Thoracic aorta endothelial cell (primary cell): ENCODE measurements at places on chromosomes 3 and 15. TPM values are rescaled to one million over a fixed set of nuclear protein-coding genes. Genes with fewer than 3 reads are reported as not detected.

The FAM162A gene
- 21.0 and 24.6 TPM in 2 replicates for total RNA-seq

The CCDC54 gene
- total RNA-seq, result not detected in 2 replicates

The NR2E3 gene
- total RNA-seq, result 0.22 and 0.27 TPM in 2 replicates

The CPLX3 gene
- total RNA-seq, result not detected in 2 replicates

The TMC3 gene
- total RNA-seq, result not detected in 2 replicates

The TM4SF4 gene
- not detected in 2 replicates for total RNA-seq

The ZIC4 gene
- total RNA-seq, result 0.40 TPM in 1 of 2 replicates, not detected in the other

The VEPH1 gene
- total RNA-seq, result 325 and 390 TPM in 2 replicates

The XRN1 gene
- total RNA-seq, result 68.5 and 77.1 TPM in 2 replicates

The SHC4 gene
- 0.53 and 0.65 TPM in 2 replicates for total RNA-seq

The MYLK gene
- 17.8 and 41.6 TPM in 2 replicates for total RNA-seq

The ARGFX gene
- not detected in 2 replicates for total RNA-seq

The GRIP2 gene
- total RNA-seq, result 0.14 TPM in 1 of 2 replicates, not detected in the other

The GP9 gene
- total RNA-seq, result not detected in 2 replicates

The GXYLT2 gene
- total RNA-seq, result 2.0 and 2.3 TPM in 2 replicates

The TMEM62 gene
- 19.1 and 23.2 TPM in 2 replicates for total RNA-seq

The CAMP gene
- total RNA-seq, result not detected in 2 replicates

The LARP6 gene
- 12.9 and 20.9 TPM in 2 replicates for total RNA-seq

The CYP1A1 gene
- total RNA-seq, result 0.93 and 4.5 TPM in 2 replicates

The CHL1 gene
- not detected in 2 replicates for total RNA-seq

The GOLGA8T gene
- total RNA-seq, result not detected in 2 replicates

The TMOD2 gene
- 6.0 and 9.8 TPM in 2 replicates for total RNA-seq

The CORO2B gene
- total RNA-seq, result 3.7 and 8.0 TPM in 2 replicates

The FBXW12 gene
- not detected in 2 replicates for total RNA-seq

The C2CD4A gene
- 1.3 and 2.9 TPM in 2 replicates for total RNA-seq

The PDZRN3 gene
- 0.07 TPM in 1 of 2 replicates, not detected in the other for total RNA-seq

The PODXL2 gene
- total RNA-seq, result 4.4 and 7.7 TPM in 2 replicates

The SERINC4 gene
- total RNA-seq, result not detected in 2 replicates

The EEF1AKMT4 gene
- total RNA-seq, result 3.2 and 3.3 TPM in 2 replicates

The CAMKV gene
- total RNA-seq, result not detected in 2 replicates

The PTH1R gene
- total RNA-seq, result 0.36 TPM in 1 of 2 replicates, not detected in the other

The DNASE1L3 gene
- total RNA-seq, result 0.65 TPM in 1 of 2 replicates, not detected in the other

The DZIP1L gene
- 13.8 and 23.6 TPM in 2 replicates for total RNA-seq

The FETUB gene
- total RNA-seq, result not detected in 2 replicates
